ENCODE measurements at places on chromosomes 7 and 10.

DNA sequence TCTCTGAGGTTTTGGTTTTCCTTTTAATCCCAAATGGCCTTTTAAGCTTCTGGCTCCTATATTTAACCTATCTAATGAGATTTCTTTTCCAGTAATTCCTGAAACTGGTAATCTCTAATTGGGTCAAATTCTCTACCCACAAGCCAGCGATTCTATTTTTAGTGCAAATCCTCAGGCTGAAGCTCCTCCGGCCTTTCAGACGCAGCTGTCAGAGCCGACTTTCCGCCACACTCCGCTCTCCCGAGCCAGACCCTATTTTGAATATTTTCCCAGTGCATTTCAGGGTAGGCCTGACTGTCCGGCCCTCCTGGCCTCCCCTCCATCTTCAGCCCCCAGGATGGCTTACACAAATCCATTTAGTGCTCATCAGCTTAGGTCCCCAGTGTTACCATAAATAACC is 9.7 kb upstream of the ADCY1 start:
- no peak for DNase-seq

GRCh38 chr7:114658216-114658615 is 243.6 kb downstream of the FOXP2 start:
- no peak for DNase-seq

GRCh38 chr10:86632009-86632800 is 22.1 kb upstream of the OPN4 start:
- no peak for DNase-seq

DNA sequence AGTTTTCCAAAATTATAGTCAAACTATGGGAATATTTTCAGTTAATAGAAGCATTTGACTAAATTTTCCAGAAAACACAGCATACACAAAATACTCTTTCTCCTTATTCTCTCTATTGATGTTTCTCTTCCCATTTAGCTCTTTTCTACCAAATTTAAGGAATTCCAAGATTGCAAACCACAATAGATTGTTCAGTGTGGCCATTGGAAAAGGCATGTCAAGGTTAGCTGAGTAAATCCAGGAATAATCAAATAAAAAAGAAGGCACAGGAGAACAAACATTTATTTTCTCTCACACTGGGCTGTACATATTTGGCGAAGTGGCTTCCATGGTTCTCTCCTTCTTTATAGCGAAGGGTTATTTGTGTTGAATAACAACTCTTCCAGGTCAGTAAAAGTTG is 117.3 kb downstream of the THSD7A start:
- no peak for DNase-seq
